Sigmoid colon (tissue), 7 donors: ENCODE measurements at places on chromosomes 6 and 20.

- DNase-seq: no peak
These were observed 281.9 kb downstream of the EPM2A start for GRCh38 chr6:145453376-145453775.

DNA sequence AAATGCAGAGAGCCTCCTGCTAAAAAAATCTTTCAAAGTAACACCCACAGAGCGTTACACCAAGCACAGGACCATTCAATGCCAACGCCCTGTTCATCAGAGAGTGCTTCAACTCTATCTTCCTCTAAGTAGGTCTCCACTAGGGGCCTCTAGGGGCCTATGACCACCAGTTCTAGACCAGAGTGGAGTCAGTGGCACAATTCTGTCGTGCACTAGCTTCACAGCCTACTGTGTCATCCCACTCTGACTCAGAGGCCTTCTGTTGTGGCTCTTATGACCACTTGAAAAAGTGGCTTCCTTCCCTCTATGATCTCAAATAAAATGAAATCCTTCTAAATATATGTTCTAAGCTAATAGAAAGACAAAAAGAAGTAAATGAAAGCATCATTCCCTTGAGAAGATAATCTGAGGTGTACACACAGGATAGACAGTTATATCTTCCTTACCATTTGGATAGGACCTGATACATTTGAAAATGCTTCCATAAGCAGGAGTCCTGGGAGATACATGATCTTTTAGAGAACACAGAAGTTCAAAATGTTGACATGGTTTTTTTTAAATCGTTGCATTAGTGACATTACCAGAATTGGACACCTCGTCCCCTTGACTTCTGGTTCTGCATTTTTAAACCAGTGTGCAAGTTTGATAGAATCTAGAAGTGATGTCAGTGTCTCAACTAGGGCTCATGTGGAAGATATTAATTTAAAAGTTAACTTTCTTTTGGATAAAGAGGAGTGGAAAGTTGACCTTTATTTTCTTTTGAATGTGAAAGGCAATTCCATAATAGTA lies 151.9 kb downstream of the SH3BGRL2 start:
- DNase-seq: no peak

GRCh38 chr20:38692436-38693411 lies 31.6 kb upstream of the SLC32A1 start:
- no peak for DNase-seq

DNA sequence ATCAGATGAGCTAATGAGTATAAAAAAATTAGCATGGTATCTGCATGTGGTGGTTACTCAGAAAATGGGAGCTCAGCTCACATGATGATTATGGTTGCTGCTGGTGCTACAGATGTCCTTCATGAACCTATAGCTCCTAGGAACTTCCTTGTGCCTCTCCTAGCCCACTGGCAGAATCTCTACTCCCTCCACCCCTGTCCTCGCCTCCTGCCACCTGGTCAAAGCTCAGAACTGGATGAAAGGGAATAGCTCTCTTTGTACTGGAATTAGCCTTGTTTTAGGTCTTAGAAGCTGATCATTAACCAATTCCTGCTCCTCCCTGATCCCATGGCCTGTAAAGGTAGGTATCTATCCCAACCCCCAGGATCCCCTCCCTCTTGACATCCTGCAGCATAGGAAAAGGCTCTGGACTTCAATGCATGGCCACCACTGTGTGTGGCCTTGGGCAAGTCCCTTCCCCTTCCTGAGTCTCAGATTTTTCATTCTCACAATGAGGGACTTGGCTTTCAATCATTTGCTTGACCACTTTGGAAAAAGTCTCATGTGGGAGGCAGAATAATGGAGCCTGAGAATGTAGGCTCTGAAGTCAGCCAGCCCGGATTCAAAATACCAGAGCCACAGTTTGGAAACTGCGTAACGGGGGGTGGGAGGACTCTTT lies 43.9 kb downstream of the SLC13A3 start:
- no peak for DNase-seq

GRCh38 chr6:143973097-143973966 lies 34.7 kb downstream of the PLAGL1 start:
- DNase-seq: no peak
